GM12878 (cell line): ENCODE measurements at places on chromosomes 2 and 18. TPM values are rescaled to one million over a fixed set of nuclear protein-coding genes. Genes with fewer than 3 reads are reported as not detected.

DNA sequence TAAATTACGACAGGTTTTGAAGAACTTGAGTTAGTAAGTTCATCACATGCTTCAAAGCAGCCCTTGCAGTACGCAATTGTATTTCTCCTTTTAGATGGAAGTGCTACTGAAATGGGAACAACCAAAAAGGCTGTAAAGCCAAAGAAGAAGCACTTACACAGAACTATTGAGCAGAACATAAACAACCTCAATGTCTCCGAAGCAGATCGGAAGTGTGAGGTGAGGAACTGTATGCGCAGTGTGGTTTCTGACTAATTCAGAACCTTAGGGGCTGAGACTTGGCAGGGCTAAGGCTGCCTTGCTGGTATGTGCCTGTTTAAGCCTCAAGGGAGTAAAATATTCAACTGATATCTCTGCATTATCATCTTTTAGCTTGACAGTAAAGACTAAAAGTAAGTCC, 8.4 kb downstream of the NCAPH start:
- DNase-seq, result peak; percentile 91

Gene RABL2A
- total RNA-seq, result 9.8 and 12.2 TPM in 2 replicates

DNA sequence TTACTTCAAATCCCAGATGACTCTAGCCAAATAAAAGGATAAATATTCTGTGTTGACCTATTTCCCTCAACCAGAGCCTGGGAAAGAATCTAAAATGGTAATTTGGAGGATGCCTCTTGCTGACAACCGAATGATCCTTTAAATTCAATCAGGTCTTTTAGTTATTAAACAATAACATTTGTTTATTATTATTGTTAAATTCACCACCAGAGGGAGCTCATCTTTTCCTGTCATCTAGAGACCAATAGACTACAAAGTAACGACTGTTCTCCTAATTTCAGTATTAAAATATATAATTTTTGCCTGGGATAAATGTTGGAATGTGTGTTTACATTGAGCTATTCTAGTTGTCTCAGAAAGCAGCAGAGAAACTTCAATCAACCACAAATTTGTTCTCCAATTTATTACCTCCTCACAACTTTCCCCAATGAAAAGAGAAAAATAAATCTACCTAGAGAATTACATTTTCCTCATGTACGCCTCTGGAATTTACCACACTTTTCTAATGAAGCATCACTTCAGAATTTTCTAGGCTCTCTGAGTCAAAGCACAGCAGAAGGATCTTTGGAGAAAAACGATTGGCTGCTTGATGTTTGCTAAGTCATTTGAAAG, 142.7 kb downstream of the SCG2 start:
- no peak for DNase-seq

Gene THAP4
- 54.5 and 55.0 TPM in 2 replicates for total RNA-seq

- no peak for DNase-seq
Observed at GRCh38 chr2:151886241-151886640, 58.0 kb upstream of the ARL5A start.

GRCh38 chr2:110103061-110103961, 12.3 kb downstream of the MALL start:
- DNase-seq, result no peak

GRCh38 chr2:159497256-159497655, 119.1 kb downstream of the BAZ2B start:
- DNase-seq, result no peak

DNA sequence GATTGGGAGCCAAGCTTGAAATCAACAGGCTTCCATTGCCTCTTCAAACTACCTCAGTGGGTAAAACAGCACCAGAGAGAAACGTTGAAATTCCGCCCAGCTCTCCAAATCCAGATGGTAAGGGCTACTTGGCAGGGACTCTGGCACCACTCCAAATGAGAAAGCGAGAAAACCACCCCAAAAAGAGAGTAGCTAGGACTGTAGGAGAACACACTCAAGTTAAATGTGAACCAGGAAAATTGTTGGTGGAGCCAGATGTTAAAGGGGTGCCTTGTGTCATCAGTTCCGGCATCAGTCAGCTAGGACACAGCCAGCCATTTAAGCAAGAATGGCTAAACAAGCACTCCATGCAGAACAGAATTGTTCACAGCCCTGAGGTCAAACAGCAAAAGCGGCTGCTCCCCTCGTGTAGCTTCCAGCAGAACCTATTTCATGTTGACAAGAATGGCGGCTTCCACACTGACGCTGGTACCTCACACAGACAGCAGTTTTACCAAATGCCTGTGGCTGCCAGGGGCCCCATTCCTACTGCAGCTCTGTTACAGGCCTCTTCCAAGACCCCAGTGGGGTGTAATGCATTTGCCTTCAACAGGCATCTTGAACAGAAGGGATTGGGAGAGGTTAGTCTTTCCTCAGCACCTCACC, 167.3 kb downstream of the ASXL3 start:
- no peak for DNase-seq

DNA sequence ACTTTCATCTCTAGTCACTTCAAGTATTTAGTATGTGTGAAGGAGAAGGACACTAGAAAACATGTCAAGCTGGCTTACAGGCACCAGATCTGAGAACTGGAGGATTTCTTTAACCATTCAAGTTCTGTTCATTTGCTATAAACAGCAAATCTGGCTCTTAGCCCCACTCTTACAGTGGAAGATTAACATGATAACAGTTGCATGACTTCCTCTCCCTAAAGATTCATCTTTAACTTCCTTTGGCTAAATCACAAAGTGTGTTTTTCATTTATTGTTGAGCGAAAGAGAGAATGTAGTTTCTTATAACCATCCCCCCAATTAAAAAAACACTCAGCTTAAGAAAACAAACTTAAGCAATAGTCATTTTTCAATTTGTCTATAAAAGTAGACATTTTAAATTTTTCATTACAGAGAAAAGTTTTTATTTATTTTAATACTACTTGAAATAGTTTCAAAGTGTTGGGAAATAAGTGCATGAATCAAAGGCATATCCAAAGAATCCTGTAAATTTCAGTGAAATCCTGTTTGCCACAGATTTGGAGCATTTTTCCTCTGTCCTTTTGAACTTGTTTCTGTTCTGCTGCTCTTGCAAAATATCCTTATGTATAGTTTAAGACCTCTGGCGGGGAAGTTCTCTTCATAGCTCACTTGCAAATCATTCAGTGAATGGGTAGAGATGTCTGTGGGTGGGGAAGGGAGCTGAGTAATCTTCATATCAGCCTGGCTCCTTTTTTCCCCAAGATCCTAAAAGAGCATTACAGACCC, 241.0 kb upstream of the RBBP8 start:
- no peak for DNase-seq

Gene GPR55
- total RNA-seq, result 26.8 and 30.1 TPM in 2 replicates

Gene SNRNP27
- 35.6 and 37.4 TPM in 2 replicates for total RNA-seq

DNA sequence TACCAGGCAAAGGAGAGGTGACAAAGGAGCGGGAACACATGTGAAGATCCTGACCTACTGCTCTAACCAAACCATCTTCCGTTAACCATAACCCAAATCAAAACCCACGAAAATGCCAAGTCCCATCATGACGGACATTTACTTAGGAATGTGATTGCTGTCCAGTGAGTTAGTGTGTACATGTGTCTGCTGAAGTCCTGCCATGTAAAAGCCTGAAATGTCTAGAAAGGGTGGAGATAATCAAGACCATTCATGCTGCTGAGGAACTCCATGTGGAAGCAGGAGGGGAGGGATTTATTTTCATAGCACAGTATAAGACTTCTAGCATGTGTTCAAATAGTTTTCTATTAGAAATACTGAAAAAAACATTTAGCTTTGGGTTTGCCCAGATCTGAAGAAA, 137.0 kb upstream of the BOD1L2 start:
- DNase-seq, result no peak

DNA sequence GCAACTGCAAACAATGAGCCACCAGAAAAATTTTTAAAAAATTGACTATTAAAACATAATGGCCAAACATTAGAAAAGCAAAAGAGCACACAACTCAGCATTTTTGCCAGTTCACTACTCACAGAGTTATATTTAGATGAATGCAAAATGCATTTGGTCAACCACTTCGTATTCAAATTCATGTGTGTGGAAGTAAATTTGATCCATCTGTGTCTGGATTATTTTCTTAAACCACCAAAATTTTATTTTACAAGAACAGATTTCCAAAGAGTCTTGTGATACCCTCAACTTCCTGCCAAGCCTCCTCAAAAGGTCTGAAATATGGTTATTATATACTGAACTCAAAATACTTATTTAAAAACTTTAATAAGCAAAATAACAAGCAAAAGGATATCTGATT, 57.4 kb downstream of the PPP1R1C start:
- no peak for DNase-seq

DNA sequence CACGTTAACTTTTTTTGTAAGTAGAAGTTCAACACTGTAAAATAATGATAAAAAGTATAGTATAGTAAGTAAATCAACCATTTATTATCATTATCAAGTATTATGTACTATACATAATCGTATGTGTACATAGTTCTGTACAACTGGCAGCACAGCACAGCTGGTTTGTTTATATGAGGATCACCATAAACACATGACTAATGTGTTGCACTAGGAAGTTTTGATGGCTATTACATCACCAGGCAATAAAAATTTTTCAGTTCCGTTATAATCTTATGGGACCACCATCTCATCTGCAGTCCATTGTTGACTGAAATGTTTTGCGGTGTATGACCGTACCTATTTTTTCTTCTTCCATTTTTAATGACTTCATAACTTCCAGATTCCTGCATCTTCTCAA, 39.2 kb upstream of the ZNF385B start:
- no peak for DNase-seq

GRCh38 chr18:36829362-36830157, 633 bp downstream of the KIAA1328 start:
- DNase-seq, result no peak

DNA sequence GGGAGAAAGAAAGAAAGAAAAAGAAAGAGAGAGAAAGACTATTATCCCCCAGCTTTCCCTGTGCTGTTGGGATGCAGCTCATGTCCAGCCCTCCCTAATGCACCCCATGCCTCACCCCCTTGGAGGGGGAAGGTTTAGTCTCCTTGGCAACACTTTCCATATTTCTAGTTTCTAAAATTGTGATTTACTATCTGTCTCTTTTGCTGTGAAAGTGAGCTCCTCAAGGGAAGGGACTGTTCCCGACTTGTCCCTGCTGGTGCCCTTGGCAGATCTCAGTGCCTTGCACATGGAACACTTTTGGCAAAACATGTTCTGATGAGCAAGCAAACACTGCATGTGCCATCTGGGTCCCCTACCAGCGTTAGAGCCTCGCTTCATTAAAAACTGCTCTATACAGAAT, 11.7 kb upstream of the NAPG start:
- DNase-seq, result no peak

Gene CCBE1
- 0.08 and 0.49 TPM in 2 replicates for total RNA-seq

GRCh38 chr2:234706086-234706485, 209.2 kb upstream of the ARL4C start:
- no peak for DNase-seq

Gene IL37
- not detected in 2 replicates for total RNA-seq

DNA sequence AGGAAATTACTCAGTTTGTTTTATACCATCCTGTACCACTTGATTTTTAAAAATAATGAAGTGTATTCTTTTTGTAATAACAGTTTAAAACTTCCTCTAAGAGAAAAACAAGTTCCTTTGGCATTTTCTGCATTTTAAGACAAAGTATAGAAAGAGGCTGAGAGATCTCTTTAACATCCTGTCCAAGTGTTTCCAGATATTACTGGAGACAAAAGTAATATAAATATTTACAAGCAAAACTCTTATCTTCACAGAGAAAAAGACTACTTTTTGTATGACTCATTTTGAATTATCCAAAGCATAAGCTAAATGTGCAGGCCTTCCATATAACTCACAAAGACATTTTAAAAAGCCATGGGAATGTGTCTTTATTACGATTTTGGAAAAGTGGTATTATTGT, 221.1 kb downstream of the RDH14 start:
- DNase-seq, result no peak

GRCh38 chr2:162082681-162083080, 8.7 kb upstream of the DPP4 start:
- DNase-seq, result no peak

GRCh38 chr2:239747274-239747673, 277.9 kb downstream of the NDUFA10 start:
- no peak for DNase-seq

Gene COL4A3
- total RNA-seq, result 4.3 and 5.3 TPM in 2 replicates

- no peak for DNase-seq
Observed at GRCh38 chr2:4762951-4763376, 929.2 kb upstream of the SOX11 start.

Gene MORN2
- 2.3 and 3.5 TPM in 2 replicates for total RNA-seq

DNA sequence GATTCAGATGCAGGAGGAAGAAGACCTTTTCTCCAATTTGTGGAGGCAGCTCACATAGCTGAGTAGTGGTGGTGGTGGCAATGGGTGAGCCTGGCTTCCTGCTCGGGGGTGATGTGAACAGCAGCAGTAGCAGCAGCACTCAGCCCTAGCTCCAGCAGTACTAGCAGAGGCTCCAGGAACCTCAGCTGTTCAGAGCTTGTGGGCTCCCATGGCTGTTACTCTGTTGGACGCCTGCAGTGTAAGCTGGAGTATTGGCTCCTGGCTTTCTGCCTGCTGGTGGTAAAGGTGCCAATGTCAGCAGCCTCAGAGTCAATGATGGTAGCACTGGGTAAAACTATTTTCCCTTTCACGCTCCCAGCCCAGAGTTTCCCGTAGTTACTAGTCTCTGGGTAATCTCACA, 3.1 kb upstream of the SEH1L start:
- no peak for DNase-seq

Gene WDR43
- total RNA-seq, result 105 and 108 TPM in 2 replicates

DNA sequence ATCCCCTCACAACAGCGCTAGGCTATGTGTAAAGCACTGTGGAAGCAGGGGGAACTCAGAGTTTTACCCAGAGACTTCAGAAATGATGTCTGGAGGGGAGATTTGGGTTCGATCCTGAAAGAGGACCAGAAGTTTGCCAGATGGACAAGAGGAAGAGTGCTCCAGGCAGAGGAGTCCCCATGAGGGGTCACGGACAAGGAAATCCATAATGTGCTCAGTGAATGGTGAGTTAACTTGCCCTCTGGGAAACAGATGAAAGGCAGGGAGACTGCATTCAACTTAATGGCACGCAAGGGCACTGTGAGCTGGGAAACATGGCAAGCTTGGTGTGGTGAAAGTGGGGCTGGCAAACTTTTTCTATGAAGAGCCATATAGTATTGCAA, 6.0 kb upstream of the ASAP2 start:
- DNase-seq, result no peak

- peak; percentile 5 for DNase-seq
Observed at GRCh38 chr18:36912887-36913286, 84.0 kb downstream of the KIAA1328 start.

- no peak for DNase-seq
Observed at GRCh38 chr2:240464514-240465241, 29.2 kb downstream of the GPC1 start.

Gene ICOS
- 0.77 and 1.0 TPM in 2 replicates for total RNA-seq

- DNase-seq, result no peak
Observed at GRCh38 chr2:218028189-218028495, 25.3 kb upstream of the TNS1 start.
